Common myeloid progenitor, CD34-positive (primary cell): ENCODE measurements at places on chromosomes 2 and 18.

- DNase-seq: no peak
These were observed 110.7 kb upstream of the APCDD1 start for GRCh38 chr18:10343778-10344177.

DNA sequence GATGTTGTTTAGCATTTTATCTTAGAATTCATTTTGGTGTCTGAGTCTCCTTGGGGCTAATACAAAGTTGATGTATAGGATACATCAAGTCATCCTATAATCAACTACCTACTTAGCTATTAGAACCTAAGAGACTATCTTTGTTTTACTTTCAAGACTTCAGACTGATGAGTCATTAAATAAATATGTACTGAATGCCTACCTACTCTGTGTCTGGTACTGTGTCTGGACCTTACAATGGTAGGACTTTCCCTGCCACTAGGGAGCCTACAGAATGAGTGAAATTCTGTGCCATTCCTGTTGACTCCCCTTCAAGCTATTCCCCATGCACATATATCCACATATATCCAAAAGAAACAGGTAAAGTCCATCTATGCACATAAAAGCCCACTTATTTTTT, 114.5 kb downstream of the ERBB4 start:
- no peak for DNase-seq

GRCh38 chr18:32439241-32439640, 31.4 kb downstream of the GAREM1 start:
- no peak for DNase-seq

DNA sequence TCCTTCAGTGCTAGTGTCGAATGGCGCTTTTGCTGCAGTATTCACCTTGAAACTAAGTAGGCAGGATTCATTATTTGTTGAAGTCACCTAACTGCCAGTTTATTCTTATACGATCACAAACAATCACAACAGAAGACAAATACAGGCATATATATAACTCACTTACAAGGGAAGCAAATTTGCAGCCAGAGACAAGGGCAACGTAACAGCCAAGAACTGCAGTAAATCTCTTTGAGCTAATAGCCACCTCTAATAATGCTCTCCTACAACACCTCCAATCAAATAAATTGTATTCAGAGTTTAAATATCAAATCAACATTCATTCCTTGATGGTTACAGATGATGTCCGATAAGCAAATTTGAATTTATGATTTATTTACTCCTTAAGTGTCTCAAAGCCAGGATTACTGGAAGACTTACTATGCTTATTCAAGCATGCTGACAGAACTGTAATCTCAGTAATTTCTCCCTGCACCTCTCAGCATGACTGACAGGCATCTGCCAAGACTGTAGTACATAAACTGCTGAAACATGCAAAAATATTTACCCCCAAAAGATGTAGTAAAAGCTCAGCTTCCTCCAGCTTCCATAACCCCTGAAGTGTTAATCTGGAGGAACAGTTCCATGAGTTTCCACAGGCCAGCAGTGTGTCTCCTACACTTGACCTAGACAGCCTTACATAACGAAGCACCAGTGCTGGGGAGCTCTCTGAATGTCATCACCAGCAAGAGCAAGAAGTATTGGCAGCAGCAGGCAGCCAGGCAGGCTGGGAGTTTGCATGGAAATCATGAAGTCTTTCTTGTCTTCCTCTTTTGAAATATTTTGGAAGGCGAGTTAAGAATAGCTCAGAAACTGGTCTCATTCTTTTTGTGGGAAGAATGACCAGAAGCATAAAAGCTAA, 20.9 kb upstream of the SCN1A start:
- DNase-seq: no peak

- DNase-seq: no peak
These were observed 93.1 kb downstream of the MBP start for GRCh38 chr18:77039196-77040130.

DNA sequence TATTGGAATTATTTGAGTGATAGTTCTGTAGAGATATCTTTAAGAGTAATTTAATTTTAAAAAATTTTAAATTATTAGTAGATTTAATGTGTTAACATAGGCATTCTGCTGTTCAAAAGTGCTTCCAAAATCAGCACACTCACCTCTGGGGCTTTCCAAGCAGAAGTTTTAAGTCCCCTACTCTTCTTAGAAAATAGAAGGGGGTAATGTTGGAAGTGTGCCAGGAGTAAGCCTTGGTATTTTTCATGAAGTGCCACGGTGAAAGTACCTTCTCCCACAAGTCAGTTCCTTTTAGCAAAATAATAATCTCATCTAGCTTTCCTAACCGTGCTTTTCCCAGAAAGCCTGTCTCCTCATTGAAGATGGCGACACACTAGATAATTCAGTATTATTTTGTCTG, 3.9 kb upstream of the TNFRSF11A start:
- DNase-seq: no peak
